ENCODE measurements at places on chromosomes 13 and 19. TPM values are rescaled to one million over a fixed set of nuclear protein-coding genes. Genes with fewer than 3 reads are reported as not detected.
A peak's percentile ranks its signal among the peaks of the same experiment; 100 is the strongest.

NLRP9 gene
- not detected for total RNA-seq

RASIP1 gene
- total RNA-seq = 3.2 TPM

CKAP2 gene
- 9.9 TPM for total RNA-seq

DNA sequence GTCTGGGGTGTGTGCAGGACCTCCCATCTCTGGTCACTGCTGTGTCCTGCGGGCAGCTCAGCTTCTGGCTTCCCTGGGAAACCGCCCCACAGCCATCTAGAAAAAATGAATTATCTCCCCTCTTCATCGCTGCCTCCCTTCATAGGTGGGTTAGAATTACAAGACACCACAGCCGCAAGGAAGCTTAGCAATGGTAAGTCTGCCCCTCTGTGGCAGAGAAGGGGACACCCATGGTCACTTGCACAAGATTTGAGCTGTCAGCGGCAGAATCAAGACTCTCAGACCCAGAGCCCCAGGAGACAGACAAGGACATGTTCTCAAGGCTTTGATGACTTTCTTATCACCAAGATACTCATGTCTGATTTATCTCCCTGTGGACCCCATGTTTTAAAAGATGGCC lies 110.8 kb upstream of the PABPC3 start:
- no peaks in the 10 kb centered on the region for H3K36me3 ChIP-seq
- no peaks in the 10 kb centered on the region for H3K4me1 ChIP-seq
- H3K4me3 ChIP-seq = no peak overlapping the region
- H3K27me3 ChIP-seq = no peaks in the 10 kb centered on the region
- DNase-seq = no peak

DNA sequence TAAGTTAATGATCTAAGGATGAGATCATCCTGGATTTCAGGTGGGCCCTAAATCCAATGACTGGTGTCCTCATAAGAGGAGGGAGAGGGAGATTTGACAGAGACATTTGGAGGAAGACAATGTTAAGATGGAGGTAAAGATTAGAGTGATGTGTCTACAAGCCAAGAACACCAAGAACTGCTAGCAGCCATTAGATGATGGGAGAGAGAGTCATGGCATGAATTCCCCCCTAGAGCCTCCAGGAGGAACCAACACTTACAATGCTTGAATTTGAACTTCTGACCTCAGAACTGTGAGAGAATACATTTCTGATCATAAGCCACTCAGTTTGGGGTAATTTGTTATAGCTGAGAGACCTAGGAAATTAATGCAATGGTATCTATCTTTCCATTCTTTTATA lies 68.1 kb upstream of the RFXAP start:
- H3K27ac ChIP-seq = no peak overlapping the region
- no peaks in the 10 kb centered on the region for H3K36me3 ChIP-seq
- no peaks in the 10 kb centered on the region for H3K27me3 ChIP-seq
- no peak overlapping the region for H3K4me3 ChIP-seq
- no peak for DNase-seq
- H3K4me1 ChIP-seq = no peaks in the 10 kb centered on the region

- no peaks in the 10 kb centered on the region for H3K27me3 ChIP-seq
- no peaks in the 10 kb centered on the region for H3K36me3 ChIP-seq
- H3K4me3 ChIP-seq = no peak overlapping the region
- H3K27ac ChIP-seq = no peak overlapping the region
- H3K4me1 ChIP-seq = no peaks in the 10 kb centered on the region
- no peak for DNase-seq
These were observed 94.5 kb upstream of the TM9SF2 start for GRCh38 chr13:99406799-99407201.

GRCh38 chr13:99294958-99295357 lies 12.2 kb downstream of the GPR183 start:
- no peaks in the 10 kb centered on the region for H3K27me3 ChIP-seq
- H3K4me3 ChIP-seq = no peak overlapping the region
- H3K4me1 ChIP-seq = no peaks in the 10 kb centered on the region
- H3K27ac ChIP-seq = no peak overlapping the region
- no peak for DNase-seq

- H3K27me3 ChIP-seq = no peaks in the 10 kb centered on the region
- no peaks in the 10 kb centered on the region for H3K4me1 ChIP-seq
- no peak overlapping the region for H3K4me3 ChIP-seq
- DNase-seq = no peak
- no peaks in the 10 kb centered on the region for H3K36me3 ChIP-seq
These were observed 6.6 kb downstream of the ELF1 start for GRCh38 chr13:41012536-41012935.

DNA sequence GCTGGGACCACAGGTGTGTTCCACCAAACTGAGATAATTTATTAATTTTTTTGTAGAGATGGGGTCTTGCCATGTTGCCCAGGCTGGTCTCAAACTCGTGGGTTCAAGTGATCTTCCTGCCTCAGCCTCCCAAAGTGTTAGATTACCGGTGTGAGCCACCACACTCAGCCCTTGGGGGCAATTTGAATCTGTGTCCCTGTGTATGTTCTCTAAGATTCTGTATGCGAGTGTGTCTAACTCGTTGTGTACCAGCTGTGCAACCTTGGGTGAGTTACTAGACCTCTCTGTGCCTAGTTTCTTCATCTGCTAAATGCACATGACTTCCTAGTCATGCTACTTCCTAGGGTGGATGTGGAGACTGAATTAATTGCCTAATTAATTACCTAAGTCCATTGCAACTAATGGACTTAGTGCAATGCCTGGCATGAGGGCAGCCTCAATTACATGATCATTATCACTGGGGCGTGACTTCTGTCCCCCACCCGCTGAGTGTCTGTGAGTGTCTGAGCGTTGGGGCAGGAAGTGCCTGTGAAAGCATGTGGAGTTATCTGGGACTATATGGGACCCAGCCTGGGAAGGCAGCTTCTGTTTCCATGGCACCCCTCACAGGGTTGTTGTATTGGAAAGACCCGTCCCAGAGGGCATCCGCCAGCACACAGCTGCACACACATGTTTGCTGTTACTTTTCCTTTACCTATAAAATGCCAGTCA lies 1.8 kb upstream of the NCCRP1 start:
- no peaks in the 10 kb centered on the region for H3K36me3 ChIP-seq
- H3K27me3 ChIP-seq = peaks cover 16% of the 10 kb centered on the region
- no peaks in the 10 kb centered on the region for H3K4me1 ChIP-seq
- H3K27ac ChIP-seq = no peak overlapping the region
- H3K4me3 ChIP-seq = no peak overlapping the region

- peaks cover 10% of the 10 kb centered on the region for H3K4me1 ChIP-seq
- DNase-seq = no peak
- peak overlapping the region; percentile 7 for H3K27ac ChIP-seq
- H3K27me3 ChIP-seq = no peaks in the 10 kb centered on the region
These were observed 3.5 kb upstream of the HOOK2 start for GRCh38 chr19:12778905-12779161.

GRCh38 chr13:75369981-75370380 lies 112.0 kb downstream of the TBC1D4 start:
- H3K4me3 ChIP-seq = no peak overlapping the region
- H3K4me1 ChIP-seq = peaks cover 38% of the 10 kb centered on the region
- no peaks in the 10 kb centered on the region for H3K36me3 ChIP-seq
- no peak for DNase-seq
- H3K27ac ChIP-seq = no peak overlapping the region

DNA sequence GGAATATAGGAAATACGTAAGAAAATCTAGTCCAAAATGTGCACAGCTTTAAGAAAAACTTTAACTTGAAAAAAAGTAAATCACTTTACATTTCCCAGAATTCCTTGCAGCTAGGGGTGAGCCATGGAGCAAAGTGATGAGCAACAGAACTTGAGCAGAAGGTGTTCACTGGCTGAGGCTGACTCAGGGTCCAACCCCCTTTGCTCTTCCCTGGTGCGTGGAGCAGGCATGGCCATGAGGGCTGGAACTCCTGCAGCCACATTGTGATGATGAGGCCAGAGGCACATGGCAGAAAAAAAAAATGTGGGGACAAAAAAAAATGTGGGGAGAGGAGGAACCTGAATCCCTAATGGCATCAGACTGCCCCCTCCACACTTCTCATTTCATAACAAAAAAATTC lies 9.9 kb upstream of the PLA2G4C start:
- H3K36me3 ChIP-seq = no peaks in the 10 kb centered on the region
- no peak for DNase-seq
- no peaks in the 10 kb centered on the region for H3K4me1 ChIP-seq
- H3K4me3 ChIP-seq = no peak overlapping the region
